Stimulated activated CD8-positive, alpha-beta memory T cell treated with anti-CD3 and anti-CD28 coated beads, Interleukin-15, amount 100 ng/mL, for 4 hours (primary cell): ENCODE measurements at places on chromosomes 16 and 17.
A peak's percentile ranks its signal among the peaks of the same experiment; 100 is the strongest.

DNA sequence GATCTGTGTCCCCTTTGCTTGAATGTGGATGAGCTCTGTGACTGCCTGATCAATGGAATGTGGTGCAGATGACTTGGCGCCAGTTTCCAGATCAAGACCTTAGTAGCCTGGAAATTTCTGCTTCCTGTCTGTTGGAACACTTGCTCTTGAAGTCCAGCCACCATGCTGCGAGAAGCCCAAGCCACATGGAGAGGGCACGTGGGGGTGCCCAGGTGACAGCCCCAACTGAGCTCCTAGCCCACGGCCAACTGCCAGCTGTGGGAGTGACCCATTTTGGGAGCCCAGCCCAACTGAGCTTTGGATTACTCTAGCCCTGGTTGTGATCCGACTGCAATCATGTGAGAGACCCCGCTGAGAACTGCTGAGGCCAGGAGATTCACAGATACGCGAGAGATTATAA, 3.3 kb upstream of the ITGAM start:
- DNase-seq = no peak

DNA sequence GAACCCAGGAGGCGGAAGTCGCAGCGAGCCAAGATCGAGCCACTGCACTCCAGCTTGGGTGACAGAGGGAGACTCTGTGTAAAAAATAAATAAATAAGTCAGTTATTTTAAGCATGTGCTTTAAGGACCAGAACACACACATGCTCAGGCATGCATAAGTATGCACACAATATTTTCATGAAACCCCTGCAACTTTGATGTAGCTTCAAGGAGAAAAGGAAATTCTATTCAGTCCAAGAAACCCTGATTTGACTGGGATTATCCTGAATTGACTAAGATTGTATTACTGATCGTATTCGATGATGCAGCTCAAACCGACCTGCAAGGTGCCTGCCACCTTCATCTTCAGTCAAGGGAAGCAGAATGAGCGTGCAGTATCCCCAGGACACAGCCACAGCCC, 841 bp downstream of the TEKT5 start:
- no peak for DNase-seq

DNA sequence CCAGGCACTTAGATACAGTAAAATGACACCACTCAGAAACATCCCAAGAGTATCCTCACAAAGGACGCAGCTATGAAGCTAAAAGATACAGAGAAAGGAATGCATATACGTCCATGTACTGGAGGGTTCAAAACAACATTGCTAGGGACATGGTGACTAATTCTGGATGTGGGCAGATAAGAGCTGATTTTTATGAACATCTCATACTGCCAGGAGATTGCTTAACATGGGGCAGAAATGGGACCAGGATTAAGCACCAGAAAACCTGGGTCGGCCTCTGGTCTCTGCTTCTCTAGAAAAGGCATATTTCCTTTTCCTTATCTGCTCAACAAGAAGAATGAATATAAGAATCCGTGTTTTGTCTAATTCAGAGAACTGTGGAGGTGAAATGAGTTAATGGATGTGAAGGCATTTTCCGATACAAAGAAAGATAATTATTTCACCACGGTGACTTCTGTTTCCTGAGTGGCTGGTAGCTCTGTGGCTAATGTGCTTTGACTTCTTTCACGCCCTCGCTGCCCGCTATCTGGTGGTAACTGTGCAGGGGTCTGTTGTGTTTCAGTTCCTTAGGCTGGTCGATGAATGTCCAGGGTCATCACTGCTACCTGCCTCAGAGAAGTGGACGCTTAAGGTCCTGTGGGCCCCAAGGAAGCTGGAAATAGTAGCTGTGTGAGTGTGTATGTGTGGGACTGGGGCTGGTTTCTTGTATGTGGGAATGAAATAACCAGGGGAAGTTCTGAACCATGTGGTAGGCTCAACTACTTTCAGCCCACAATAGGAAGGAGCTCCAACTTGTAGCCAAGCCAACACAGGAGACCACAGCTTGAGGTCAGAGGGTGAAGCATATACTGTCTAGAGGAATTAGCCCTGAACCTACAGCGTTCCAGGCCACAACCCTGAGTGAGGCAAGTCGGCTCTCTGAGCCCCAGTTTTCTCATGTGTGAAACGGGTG, 15.8 kb upstream of the CCL5 start:
- no peak for DNase-seq

DNA sequence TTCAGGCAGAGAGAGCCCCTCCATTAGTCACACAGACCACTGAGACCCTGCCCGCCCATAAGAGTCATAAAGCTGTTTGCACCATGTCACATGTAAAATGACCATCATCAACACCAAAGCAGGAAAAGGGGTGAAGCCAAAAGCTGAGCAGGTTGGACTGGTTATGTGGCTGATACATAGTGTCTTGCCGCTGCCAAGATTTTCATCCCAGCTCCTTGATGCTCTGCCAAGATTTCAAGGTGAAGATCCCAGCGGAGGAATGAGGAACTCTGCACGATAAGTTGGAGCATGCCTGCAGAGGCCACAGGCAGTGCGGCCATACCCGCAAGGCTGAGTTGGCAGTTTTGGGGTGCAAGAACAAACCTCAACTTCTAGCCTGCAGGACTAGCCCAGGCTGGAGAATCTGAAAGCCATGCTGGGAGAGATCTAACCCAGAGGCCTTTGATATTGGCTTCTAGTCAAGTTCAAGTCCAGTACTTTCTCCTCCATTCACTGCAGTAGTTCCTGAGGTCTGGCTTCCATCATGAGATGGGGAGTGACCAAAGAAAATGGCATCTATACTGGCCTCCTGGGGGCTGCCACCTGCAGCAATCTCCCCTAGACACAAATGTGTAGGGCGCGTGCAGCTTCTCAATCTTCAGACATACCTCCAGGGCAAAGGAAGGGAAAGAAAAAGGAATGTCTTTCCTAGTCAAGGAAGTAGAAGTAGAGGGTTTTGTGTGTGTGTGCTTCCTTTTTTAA, 79.7 kb upstream of the NOL11 start:
- DNase-seq = no peak

DNA sequence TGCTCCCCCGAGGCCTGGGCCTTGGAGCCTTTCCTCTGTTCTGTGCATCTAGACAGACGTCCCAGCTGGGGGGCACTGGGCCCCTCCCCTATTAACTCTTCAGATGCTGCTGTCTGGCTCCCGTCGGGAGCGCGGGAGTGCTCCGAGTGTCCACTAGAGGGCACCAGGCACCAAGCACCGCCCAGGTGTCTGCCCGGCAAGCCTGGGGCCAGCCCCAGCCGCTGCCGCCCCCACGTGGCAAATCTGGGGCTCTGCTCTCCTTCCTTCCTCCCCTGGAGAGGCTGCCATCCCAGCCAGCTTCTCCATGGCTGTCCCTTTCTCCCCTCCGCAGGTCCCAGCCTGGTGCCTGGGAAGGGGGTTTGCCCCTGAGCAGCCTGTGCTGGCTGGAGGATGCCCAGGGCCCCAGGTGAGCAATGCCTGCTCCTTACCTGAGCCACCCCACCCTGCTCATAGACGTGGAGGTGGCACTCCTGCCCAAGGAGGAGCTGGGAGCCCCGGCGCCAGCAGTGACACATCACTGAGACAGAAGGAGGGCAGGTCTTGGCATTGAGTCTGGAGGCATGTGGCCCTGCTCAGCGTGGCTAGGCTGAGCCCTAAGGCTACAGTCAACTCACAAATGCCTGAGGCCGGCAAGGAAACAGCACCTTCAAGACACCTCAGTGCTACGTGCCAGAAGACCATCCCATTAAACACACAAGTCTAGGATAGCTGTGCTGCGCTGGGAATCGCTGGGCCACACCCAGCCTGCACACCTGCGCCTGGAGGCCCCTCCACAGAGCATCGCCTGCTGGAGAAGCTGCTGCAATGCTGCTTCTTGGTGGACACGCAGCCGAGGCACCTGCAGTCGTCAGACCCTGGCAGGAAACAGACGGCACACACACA, 19.7 kb downstream of the TMEM235 start:
- peak; percentile 60 for DNase-seq

DNA sequence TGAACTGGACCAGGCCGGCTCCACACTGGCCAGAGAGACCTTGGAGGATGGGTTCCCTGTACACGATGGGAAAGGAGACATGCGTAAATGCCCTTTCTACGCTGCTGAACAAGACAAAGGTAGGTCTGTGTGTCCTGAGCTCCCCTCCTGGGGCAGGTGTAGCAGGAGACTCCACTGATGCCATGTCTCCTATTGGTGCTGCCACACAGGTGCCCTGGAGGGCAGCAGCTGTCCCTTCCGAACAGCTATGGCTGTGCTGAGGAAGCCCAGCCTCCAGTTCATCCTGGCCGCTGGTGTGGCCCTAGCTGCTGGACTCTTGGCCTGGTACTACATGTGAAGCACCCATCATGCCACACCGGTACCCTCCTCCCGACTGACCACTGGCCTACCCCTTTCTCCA, 29.2 kb downstream of the CDIP1 start:
- no peak for DNase-seq

DNA sequence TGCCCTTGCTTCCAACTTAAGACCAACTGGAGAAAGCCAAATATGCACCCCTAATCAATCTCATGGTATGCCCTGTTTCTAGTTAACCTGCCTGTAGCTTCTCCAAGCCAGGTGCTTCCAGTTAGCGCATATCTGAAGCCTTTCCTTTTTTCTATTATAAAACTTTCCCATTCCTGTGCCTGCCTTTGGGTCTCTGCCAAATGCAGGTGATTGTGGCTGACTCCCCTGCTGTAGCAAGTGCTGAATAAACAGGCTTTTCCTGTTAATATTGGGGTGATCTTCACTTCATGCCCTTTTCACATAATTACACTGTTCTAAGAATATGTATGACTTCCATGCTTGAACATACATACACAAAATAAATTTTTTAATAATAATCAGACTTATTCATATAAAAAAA, 207.4 kb downstream of the TANC2 start:
- no peak for DNase-seq

- DNase-seq = no peak
Measured at GRCh38 chr16:11047057-11047456, 102.7 kb downstream of the CLEC16A start.

- no peak for DNase-seq
Measured at GRCh38 chr17:83030432-83030831, 49.0 kb upstream of the METRNL start.

DNA sequence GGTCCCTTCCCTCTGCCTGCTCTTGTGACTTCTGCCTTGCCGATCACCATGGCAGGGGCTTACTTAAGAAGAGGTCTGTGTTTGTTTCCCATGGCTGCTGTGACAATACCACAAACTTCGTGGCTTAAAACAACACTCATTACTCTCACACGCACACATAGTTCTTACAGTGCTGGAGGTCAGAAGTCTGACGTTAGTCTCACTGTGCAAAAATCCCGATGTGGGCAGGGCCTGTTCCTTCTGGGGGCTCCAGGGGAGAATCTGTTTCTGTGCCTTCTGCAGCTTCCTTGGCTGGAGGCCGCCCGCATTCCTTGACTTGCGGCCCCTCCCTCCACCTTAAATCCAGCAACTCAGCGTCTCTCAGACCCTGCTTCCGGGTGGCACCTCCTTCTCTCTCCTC, 249.2 kb upstream of the GSE1 start:
- no peak for DNase-seq

DNA sequence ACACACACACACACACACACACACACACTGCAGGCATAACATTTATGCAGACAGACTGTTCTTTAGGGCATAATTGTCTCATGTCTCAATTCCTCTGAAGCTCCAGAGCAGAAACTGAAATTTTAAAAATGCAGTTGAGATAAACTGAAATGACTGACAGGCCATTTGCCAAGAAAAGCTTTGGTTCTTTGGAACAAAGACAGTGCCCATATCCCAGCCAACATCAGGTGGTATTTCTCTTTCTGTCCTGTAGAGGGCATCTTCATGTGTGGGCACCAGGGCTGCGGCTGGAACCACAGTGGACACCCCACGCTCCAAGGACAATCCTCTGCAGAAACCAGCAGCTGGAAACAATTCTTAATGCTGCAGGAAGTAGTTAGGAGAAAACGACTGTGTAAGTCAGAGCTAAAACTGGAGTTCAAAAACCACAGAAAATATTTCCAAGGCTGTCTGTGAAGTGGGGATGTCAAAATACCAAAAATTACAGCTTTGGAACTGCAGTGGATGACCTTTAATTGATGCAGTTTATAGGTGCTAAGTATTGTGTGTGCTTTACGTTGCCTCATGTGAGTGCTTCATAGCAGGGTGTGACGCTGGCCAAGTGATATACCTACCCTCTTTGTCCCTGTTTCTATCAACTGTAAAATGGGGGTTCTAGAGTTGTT, 10.6 kb upstream of the MEFV start:
- DNase-seq = no peak

GRCh38 chr16:65414284-65414984, 292.6 kb upstream of the CDH11 start:
- DNase-seq = no peak

GRCh38 chr17:82021107-82021899, 1.4 kb downstream of the CENPX start:
- no peak for DNase-seq

GRCh38 chr17:45127207-45127547, 5.1 kb downstream of the PLCD3 start:
- DNase-seq = no peak

- no peak for DNase-seq
Measured at GRCh38 chr16:15988268-15989013, 39.0 kb downstream of the ABCC1 start.

DNA sequence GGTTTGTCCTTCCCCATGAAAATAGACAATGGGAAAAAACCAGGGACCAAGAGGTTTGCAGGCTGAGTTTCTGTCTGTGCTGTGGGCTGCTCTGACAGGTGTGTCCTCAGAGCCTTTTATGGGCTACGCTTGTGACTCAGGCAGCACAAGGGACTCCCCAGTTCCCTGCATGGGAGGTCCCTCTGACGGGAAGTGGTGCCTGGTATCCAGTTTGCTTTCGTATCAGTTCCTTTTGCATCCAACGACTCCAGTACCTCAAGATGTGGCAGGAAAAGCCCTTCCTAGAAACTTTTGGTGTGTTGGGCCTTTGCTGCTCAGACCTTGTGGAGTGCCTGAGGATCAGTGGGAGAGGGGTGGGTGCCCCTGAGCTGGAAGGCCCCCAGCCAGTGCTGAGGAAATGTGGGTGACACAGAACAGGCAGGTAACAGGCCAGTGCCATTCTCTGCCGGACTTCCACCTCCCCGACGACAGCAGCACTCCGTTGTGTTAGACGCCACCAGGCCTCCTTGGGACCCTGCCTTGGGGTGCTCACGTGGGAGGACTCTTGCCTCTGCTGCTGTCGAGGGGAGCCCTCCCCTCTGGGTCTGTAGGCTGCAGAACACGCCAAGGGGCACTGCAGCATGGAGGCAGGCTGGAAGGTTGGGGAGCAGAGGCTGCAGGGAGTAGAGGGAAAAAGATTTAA, 38.4 kb upstream of the IRF8 start:
- no peak for DNase-seq

GRCh38 chr17:53336281-53336680, 486.4 kb upstream of the KIF2B start:
- DNase-seq = no peak

- DNase-seq = no peak
Measured at GRCh38 chr17:8502126-8502525, 66.4 kb downstream of the NDEL1 start.

GRCh38 chr16:56401482-56401881, 23.9 kb downstream of the AMFR start:
- no peak for DNase-seq

DNA sequence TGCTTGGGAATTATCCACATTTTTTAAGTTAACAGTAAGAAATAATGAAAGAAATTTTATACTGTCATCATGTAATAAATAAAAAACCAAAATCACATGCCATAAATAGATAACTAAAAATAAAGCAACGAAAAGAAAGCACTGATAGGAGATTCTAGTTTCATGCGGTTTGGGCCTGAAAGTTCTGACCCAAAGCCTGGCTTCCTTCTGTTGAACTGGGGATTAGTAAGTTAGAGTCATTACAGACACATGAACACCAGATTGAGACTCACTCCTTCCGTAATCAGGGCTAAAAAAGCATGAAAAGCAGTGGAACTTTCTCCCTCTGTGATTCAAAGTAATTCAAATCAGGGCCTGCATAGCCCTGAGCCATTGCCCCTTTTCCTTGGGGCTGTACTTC, 13.2 kb upstream of the SLC6A2 start:
- DNase-seq = no peak
